ENCODE measurements at places on chromosomes 2 and 18. TPM values are rescaled to one million over a fixed set of nuclear protein-coding genes. Genes with fewer than 3 reads are reported as not detected.

GPR75 gene
- 1.2 TPM for total RNA-seq

EVX2 gene
- total RNA-seq: not detected

C2orf78 gene
- not detected for total RNA-seq

CCDC148 gene
- total RNA-seq: 0.31 TPM

TRIM43 gene
- not detected for total RNA-seq

GKN2 gene
- total RNA-seq: not detected

CRYGC gene
- total RNA-seq: not detected

OTOS gene
- not detected for total RNA-seq

RESP18 gene
- not detected for total RNA-seq

B4GALT6 gene
- 7.0 TPM for total RNA-seq
